HepG2 (cell line): ENCODE measurements at places on chromosomes 5 and 9. TPM values are rescaled to one million over a fixed set of nuclear protein-coding genes. Genes with fewer than 3 reads are reported as not detected.

DNA sequence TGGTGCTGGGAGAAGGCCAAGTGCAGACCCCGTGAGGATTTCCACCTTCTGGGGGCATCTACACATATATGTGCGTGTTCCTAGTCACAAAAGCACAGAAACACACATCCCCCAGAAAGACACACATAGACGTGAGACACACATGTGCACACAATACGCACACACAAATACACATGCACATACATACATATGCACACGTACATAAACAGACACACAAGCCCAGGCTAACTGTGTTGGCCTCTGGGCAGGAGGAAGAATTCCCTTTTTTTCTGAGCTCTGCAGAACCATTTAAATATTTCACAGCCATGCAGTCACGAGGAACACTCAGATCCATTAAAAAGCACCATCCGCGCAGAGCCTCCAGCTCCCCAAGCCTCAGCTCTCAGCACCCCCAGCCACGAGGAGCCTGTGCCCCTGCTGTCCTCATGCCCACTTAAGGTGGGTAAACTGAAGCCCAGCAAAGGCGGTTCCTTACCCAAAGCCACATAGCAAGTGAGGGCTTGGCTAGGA lies 5.3 kb downstream of the NINJ1 start:
- DNase-seq, result no peak

DNA sequence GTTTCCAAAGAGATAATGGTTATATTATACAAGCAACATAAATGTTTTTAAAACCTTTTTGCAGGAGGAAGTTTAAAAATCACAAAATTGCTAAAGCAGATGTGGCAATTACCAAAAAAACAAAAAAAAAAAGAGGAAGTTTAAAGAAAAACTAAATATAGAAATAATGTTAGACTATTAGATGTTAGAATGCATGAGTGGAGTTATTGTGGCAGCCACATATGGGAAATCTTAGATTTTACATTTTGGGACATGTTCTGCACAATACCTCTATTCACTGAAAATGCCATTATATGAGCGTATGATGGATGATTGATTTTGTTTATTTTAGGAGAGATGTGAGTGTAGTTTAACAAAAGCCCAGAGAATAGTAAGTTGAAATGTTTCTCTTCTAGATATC lies 31.2 kb upstream of the DTWD2 start:
- no peak for DNase-seq

GRCh38 chr9:136050701-136051452 lies 44.2 kb downstream of the NACC2 start:
- DNase-seq, result peak; percentile 9

DNA sequence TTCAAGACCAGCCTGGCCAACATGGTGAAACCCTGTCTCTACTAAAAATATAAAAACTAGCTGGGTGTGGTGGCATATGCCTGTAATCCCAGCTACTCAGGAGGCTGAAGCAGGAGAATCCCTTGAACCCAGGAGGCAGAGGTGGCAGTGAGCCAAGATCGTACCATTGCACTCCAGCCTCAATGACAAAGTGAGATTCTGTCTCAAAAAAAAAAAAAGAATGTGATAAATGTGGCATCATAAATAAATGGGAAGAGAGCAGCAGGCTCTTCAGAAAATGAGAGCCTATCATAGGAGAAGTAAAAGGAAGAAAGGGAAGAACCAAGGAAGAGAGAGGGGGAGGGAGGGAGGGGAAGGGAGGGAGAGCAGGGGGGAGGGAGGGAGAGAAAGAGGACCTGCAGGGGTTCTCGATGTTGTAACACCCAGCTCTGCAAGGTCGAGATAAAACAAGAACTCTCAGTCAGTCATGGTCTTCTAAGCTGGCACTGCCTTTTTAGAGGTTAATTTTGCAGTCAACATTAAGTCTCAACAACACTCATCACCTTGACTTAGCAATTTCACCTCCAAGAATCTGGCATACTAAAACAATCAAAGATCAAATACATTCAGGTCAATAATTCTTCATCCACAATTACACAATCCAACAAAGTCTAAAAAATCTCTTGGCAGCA lies 68.7 kb upstream of the SIMC1 start:
- DNase-seq, result no peak

GRCh38 chr5:59704936-59705335 lies 188.6 kb downstream of the PDE4D start:
- no peak for DNase-seq

- DNase-seq, result no peak
Observed at GRCh38 chr9:35659340-35659739, 1.2 kb downstream of the CCDC107 start.

The SOX30 gene
- not detected in 2 replicates for total RNA-seq

DNA sequence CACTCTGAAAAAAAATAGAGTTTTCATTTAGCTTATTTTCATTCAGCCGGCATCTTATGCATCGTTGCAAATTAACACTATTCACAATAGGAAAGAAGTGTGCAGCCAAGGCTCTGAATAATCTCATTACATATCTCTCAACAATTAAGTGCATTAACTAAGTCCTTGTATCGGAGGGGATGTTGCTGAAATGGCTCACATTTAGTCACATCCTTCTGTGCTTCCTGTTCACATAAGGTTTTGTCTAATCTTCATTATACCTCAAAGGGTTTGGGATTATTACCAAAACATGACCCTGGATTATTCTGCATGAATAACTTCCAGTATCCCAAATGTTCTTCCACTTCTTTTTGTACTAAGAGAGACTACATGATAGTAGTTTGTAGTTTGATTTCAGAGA lies 278.0 kb upstream of the GRIA1 start:
- no peak for DNase-seq

- DNase-seq, result no peak
Observed at GRCh38 chr5:101877451-101877850, 418.6 kb downstream of the SLCO4C1 start.

DNA sequence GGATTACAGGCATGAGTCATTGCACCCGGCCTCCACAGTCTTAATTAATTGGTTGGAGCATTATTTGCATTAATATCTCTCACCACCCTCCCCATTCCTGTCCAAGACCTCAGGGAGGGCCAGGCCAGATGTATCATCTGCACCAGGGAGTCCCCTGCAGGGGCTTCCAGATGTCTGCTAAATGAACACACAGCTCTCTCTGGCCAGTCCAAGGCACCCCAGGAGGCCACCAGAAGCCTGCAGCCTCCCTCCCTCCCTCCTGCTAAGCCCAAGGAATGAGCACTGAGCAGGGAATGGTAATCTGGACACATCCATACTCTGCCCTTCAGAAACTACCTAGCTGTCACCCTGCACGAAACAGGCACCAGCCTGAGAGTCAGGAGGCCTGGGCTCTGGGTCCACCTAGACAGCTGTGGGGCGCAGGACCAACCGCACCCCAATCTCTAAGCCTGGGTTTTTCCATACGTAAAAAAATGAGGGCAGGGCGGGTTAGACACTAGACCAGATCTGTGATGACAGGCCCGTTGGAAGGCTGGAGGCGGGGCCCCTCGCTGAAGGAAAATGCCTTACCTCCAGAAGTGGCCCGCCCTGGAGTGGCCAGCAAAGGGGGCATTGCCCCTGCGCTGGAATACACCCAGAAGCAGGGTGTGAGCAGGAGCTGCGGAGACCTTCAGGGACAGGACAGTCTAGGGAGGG lies 8.3 kb downstream of the CIZ1 start:
- no peak for DNase-seq

DNA sequence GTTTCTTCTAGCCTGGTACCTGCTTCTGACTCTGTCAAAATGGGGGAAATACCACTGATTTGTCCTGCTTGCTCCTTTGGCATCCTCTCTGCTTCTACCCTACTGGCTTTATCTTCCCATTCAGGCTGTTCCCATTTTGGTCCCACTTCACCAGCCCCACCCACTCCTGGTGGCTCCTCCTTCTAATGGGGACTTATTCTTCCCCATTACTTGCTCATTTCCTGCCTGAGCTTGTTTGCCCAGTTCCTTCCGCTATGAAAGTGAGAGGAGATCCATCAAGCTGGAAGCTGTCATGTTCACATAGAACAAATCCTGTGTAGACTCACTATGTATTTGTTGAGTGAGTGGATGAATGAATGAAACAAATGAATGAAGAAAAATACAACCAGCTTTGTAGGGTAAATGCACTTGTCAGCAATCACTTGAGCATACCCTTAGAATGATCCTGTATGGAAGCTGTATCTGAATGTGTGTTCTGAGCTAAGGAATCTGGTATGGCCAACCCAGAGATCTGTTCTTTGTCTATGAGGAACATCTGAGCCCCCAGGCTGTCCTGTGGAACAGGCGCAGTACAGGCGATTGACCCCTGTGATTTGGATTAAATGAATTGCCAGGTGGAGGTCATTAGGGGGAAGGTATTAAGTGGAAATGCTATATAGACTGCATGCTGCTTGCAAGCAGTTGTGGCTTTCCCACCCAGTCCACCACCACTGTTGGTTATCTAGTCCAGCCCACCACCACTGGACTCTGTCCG lies 89.5 kb downstream of the APBA1 start:
- no peak for DNase-seq

GRCh38 chr5:109917154-109917546 lies 227.4 kb downstream of the MAN2A1 start:
- no peak for DNase-seq

- no peak for DNase-seq
Observed at GRCh38 chr5:145953202-145953601, 16.8 kb downstream of the SH3RF2 start.

- no peak for DNase-seq
Observed at GRCh38 chr9:128473104-128473503, 17.3 kb downstream of the ODF2 start.

DNA sequence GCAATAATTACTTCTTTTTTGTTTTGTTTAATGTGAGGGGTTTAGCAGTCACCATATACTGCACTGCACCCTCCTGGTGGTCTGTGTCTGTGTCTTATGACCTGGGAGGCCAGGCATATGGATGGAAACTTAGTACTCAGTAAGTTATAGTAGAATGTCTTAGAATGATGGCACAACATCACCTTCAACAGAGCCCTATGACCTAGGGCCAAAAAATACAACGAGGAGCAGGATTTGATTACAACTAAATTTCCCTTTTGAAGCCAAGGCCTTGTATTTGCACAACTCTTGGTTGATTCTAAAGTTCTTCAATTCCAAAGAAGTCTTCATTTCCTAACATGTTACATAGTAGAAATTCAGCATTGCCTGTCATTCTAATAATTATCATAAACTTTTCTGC lies 422.1 kb upstream of the PIK3R1 start:
- DNase-seq, result no peak

- DNase-seq, result no peak
Observed at GRCh38 chr9:113184539-113184938, 33.7 kb downstream of the SLC31A2 start.

The FGF10 gene
- total RNA-seq, result not detected in 2 replicates

The MEIKIN gene
- total RNA-seq, result not detected in 2 replicates

The QSOX2 gene
- total RNA-seq, result 10.1 and 27.1 TPM in 2 replicates

The PRDM9 gene
- total RNA-seq, result not detected in 2 replicates

GRCh38 chr5:134226441-134227192 lies 744 bp upstream of the PPP2CA start:
- DNase-seq, result peak; percentile 29

The CTNND2 gene
- total RNA-seq, result not detected in 2 replicates

DNA sequence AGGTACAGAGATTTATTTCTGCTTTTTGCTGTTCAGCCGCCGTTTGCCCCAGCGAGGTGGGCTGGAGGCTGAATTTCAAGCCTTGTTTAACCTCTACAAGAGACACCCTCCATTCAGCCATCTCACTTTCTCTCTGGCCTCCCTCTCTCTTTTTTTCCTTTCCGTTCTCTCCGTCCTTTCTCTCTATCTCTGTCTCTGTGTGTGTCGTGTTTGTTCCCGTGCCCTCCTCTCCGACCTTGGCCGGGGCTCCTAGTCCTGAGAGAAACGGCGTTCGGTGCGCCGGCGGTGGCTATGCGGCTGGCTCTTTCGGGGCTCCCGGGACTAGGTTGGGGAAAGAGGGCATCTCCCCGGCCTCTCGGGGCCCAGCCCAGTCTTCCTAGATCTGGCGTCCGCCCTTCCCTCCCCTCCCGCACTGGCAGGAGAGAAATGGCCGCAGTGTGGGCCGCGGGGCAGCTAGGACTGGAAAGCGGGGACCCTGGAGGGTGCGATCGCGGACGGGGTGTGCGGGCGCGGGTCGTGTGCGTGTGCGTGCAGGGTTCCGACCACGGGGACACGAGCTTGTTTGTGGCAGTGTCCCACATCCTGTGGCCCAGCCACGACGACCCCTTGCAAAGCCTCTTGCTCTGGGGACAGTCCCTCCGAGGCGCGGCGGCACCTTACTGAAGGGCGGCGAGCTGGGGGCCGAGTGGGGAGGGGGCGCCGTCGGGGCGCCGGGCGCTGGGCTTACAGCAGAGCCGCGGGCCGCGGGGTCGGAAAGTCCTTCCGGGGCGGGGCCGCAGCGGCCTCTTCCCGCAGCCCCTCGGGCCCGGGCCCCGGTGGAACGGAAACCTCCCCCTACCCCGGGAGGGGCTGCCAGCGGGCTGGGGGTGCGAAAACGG lies 5.7 kb downstream of the LHX2 start:
- DNase-seq, result no peak

GRCh38 chr5:175740014-175740413 lies 82.1 kb downstream of the HRH2 start:
- no peak for DNase-seq

GRCh38 chr5:110807169-110807568 lies 68.4 kb downstream of the SLC25A46 start:
- DNase-seq, result no peak

DNA sequence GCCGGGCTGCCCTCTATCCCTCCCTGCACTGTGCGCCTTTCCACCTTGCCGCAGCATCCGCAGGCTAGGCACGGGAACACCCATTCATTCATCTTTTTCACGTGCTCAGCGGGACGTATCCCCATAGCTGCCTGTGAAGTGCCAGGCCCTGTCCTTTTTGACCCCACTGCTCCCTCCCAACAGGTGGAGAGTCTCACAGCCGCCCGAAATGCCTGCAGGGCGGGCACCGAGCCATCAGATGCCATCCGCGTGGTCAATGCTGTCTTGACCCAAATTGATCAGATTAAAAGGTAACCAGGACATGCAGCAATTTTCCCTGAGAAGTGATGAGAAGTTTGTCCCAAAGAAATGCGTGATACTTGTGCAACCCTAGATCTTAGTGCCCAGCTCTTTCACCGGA lies 15.5 kb downstream of the TRIP13 start:
- no peak for DNase-seq
